Spleen (tissue), 13 donors: ENCODE measurements at places on chromosomes 1 and 21. TPM values are rescaled to one million over a fixed set of nuclear protein-coding genes. Genes with fewer than 3 reads are reported as not detected.

DNA sequence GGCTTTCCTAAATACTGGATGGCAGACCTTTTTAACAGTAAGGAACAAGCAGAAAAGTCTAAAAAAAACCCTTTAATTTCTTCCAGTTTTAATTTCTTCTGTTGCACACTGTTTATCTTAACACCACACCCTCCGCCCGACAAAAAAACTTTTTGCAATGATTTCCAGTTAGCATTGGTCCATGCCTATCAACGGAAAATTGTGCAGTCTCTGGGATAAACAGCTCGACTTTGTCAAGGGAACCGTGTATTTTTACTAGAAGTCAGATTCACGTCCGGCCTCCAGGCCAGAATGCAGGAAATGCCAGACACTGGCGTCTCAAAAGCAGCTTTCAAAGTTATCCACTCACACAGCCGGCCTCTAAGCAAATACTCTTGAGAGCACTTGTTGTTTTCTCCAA, 378 bp upstream of the NUP210L start:
- DNase-seq = no peak

- DNase-seq = no peak
These were observed 20.4 kb downstream of the KIAA1614 start for GRCh38 chr1:180933141-180933540.

DNA sequence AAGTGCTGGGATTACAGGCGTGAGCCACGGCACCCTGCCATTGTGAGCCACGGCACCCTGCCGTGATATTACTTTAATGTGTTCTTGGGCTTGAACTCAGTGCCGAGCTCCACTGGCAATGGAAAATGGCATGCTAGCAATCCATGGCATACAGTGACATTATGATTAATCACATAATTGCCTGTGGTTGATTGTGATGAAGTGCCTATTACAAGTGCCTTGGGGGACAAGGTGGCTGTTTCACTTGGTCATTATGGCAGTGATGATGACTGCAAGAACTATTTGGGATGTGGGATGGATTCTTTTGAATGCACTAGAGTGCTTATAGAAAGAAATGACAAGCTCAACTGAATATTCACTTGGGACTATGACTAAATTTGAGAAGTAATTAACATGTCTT, 22.3 kb upstream of the HPCAL4 start:
- no peak for DNase-seq

PLPPR4 gene
- total RNA-seq = 0.17 TPM
